ENCODE measurements at places on chromosomes 1 and 21.

DNA sequence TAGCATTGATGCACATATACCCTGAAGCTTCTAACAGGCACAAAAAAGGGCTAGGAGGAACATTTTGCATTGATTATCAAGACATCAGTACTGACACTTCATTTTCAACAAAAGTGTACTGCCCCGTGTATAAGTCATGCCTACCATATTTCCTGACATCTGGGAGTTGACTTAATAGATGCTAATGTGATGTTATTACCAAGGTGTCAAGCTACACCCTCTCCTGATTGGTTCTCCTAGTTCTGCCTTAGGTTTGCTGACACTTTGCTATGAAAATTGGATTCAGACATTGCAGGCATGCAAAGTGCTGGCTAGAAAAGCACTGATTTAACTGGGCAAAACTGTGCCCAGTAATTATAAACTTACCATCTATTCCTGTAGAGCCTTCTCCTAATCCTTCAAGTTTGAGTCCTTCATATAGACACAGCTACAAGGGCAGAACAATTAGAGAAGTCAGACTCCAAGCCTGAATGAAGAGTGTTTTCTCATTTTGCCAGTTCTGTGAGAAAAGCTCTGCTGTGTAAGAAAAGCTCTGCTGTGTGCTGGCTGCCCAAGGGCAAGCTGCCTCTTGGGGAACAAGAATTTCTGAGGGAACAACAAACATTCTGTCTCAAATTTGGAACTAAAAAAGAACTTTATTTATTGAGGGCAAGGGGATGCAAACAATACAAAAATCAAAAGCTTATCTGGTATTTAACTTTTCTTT, 11.2 kb downstream of the S100A10 start:
- DNase-seq, result no peak

DNA sequence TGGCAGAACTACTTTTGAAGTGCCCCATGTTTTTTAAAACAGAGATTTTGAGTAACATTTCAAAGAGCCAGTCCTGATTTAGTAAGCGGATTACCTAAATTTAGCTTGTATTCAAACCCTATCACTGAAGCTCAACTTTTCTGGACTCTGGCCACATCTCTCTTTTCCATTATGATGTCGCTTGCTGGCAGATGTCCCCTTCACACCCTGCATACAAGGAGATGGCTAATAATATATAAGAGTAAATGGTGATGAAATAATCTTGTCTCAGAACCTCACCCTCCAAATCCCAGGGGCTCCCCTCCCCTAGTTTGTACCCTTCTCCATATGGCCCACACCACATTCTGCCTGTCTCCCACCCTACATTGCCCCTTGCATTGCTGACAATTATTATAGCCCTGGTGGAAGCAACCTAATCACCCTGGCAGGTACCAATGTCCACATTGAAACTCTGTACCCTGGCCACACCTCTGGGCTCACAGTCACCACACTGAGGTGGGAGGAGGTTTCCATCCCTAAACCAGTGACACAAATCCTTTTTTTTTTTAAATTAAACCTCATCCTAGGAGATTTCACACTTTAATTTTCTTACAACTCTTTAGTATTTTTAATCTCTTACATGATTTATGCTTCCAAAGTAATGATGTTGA, 106.0 kb upstream of the SYT6 start:
- DNase-seq, result no peak

DNA sequence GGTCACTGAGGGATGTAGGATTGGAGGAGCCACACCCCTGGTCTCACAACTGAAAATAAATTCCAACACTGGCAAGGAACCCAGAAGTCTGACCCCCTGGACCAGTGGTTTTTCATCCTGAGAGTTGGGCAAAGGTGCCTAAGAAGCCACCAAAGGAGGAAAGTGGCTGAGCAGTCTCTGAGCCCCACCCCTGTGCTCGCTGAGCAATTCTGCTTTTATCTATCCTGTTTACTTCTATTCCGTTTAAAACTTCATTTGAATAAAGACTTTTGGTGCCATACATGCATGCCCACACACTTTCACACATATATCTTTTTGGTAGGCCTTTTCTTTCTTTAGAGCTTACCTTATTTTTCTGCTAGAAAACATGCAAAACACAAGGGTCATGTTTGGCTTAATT, 13.9 kb upstream of the CD53 start:
- DNase-seq, result no peak

DNA sequence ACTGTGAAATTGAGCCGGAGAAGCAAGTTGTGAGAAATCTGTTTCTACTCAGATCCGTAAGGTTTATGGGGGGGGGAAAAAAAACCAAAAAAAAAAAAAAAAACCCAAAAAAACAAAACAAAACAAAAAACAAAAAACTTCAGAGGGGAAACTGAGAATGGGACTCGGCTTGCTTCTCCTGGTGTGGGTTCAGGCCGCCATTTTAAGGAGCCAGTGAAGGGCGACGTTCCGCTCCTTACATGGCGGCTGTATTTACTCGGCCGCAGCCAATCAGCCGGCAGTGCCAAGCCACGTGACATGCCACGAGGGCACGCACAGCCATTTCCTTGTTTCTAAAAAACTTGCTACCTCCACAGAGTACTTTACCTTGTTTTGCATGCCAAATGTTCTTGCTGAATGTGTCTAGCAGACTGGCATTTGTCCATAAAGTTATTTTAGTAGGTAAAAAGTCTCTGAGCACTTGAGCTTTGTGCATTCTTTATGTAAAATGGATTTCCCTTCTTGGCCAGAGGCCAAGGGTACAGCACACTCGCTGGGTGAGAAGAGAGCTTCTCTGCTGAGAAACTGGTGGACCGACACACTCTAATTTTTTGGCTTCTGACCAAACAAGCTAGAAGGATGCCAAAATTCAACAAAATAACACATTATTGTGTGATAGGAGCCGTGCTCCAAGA, 101.8 kb downstream of the NFIA start:
- DNase-seq, result no peak

GRCh38 chr1:230076121-230076520, 9.1 kb downstream of the GALNT2 start:
- DNase-seq, result no peak

DNA sequence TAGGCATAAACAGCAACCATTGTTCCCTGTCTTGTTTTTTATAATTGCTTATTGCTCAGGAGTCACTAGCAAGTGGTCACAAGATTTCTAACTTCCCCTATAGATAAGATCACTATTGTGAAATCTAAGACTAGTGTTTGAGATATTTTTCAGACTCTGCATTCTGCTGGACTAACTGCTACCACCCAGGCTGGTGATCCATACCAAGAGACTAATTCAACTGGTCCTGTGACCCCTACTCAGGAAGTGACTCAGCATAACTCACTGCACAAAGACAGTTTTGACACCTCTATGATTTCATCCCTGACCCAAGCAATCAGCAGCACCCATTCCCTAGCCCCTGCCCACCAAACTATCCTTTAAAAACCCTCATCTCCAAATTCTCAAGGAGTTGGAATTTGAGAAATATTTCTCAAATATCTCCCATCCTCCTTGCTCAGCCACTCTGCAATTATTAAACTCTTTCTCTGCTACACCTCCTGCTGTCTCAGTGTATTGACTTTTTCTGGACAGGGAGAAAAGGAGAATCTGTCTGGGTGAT, 52.7 kb downstream of the TRIM33 start:
- peak; percentile 28 for DNase-seq

GRCh38 chr1:63155437-63155836, 166.9 kb upstream of the FOXD3 start:
- DNase-seq, result no peak

GRCh38 chr1:228045871-228046270, 36.6 kb upstream of the ARF1 start:
- no peak for DNase-seq

- no peak for DNase-seq
Measured at GRCh38 chr1:6104631-6105030, 58.9 kb downstream of the KCNAB2 start.

GRCh38 chr21:45164124-45164511, 89.7 kb downstream of the ADARB1 start:
- DNase-seq, result no peak

- no peak for DNase-seq
Measured at GRCh38 chr1:159737238-159737916, 23.0 kb upstream of the CRP start.

DNA sequence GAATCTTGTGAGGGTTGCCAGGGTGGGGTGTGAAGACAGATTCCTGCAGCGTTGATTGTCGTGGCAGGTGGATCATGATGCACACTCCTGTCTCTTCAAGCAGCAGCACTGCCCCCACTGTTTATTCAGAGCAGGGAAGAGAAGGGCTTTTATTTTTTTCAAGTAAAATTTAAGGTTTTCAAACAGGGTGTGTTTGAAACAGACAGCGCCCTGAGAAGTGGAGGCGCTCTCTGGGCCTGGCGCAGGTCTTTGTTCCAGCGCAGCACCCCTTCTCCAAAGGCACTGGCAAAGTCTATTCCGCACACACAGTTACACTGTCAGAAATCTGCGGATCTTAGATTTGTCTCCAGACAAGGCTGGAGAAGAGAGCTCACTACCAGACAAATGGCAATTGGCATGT, 7.0 kb downstream of the C1orf53 start:
- DNase-seq, result no peak

- no peak for DNase-seq
Measured at GRCh38 chr1:12447307-12447706, 170.7 kb downstream of the DHRS3 start.

DNA sequence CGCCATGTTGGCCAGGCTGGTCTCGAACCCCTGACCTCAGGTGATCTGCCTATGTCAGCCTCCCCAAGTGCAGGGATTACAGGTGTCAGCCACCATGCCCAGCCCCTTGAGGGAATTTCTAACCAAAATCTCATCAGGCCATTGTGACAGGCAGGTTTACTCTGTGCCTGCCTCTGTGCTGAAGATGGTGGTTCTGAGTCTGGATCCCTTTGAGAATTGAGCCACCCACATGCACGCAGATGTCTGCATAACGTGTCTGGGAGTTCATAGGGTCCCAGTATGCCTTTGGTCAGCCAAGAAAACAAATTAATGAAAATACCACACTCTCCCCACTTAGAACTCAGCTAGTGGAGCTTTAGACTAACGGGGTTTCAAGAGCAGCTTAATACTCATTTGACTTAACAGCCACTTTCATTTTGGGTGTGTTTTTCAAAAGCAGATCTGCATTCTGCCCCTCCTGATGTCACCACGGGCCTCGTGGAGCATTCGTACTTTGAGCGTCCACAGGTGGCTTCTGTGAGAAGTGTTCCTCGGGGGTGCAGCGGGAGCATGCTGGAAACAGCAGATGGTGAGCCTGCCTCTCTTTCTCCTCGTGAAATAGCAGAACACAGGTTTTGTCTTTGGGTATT, 45.3 kb downstream of the DIP2A start:
- no peak for DNase-seq

- DNase-seq, result peak; percentile 87
Measured at GRCh38 chr1:221392453-221392852, 349.4 kb downstream of the DUSP10 start.

GRCh38 chr1:24893431-24893830, 36.6 kb downstream of the RUNX3 start:
- DNase-seq, result no peak

GRCh38 chr1:164576291-164577271, 17.6 kb downstream of the PBX1 start:
- no peak for DNase-seq

DNA sequence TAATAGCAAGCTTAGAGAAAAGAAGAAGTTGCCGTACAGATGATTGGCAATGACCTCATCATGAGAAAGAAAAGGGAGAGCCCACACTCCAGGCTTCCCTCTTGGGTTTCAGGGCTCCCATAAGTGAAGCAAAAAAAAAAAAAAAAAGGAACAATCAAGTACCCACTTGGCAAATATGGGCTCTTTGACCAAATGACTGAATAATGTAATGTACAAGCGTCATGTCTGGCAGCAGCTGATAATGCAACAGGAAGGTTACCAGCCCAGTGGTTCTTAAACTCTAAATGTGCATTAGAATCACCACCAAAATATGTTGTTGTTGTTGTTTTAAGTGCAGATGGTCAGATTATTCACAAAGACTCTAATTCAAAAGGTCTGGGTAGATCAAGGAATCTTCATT, 13.5 kb downstream of the TNFSF4 start:
- DNase-seq, result peak; percentile 64

DNA sequence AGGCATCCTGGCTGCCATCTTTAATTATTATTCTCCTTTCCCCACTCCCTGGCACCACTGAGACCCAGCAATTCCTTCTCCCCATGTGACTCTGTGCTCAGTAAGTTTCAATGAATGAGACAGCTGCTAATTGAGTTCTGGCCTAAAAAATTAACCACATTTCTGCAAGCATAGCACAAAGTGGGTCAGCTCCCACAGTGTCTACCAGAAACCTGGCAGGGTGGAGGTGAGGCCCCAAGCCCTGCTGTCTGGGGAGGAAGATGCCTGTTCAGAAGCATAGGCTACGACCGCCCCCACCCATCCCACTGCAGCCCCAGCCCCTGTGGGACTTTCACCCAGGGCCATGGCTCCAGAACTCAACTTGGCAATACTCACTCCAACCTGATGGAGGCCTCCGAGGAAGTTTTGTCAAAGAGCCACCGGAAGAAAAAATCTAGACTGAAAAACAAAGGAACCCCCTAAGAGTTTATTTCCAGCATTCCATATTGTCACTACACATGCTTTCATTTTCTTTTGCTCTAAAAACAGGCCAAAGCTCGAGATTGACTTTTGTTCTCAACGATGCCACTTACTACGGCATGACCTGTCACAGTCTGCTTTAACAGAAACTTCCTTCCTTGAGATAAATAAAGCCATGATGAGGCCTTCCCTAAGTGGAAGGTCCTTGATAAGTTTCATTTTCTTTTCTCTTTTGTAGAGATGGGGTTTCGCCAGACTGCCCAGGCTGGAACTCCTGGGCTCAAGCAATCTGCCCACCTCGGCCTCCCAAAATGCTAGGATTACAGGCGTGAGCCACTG, 26.5 kb downstream of the TMEM63A start:
- DNase-seq, result no peak

- no peak for DNase-seq
Measured at GRCh38 chr21:45318146-45318555, 30.5 kb upstream of the POFUT2 start.

GRCh38 chr1:159056069-159056698, 20.4 kb downstream of the AIM2 start:
- no peak for DNase-seq

GRCh38 chr1:56676571-56677035, 31.5 kb downstream of the PRKAA2 start:
- peak; percentile 71 for DNase-seq

- no peak for DNase-seq
Measured at GRCh38 chr1:30889511-30889910, 19.0 kb downstream of the SDC3 start.

DNA sequence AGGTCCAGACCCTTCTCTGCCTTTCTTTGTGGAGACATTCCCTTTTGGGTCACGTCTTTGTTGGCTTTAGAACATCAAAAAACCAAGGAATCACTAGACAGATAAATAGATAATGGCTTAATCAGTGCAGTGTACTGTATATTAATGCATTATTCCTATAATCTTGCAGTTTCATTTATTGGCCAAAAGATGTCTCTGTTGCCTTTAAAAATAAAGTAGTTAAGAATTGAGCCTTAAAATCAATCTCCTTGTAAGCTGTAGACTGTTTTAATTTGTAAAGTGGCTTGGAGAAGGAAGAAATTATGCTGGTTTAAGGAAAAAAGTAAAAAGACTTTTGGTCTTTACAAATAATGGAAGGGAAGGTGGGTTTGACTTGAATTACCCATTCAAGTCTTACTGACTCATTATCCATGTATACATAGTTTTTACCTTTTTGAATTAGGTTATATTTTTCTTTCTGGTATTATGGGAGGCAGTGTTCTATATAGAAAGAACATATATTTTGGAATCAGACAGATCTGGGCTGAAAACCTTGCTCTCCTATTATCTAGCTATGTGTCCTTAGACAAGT, 84.6 kb downstream of the VPS13D start:
- no peak for DNase-seq

All from HS-5 (cell line).